Ascending aorta (tissue), 2 donors: ENCODE measurements at places on chromosomes 16 and 17.

- no peak overlapping the region for H3K27ac ChIP-seq
- H3K36me3 ChIP-seq, result no peaks in the 10 kb centered on the region
- H3K4me3 ChIP-seq, result no peak overlapping the region
- no peaks in the 10 kb centered on the region for H3K4me1 ChIP-seq
- H3K27me3 ChIP-seq, result no peaks in the 10 kb centered on the region
Measured at GRCh38 chr17:16511593-16511992, 19.6 kb upstream of the LRRC75A start.

GRCh38 chr16:57681950-57682728 lies 12.5 kb upstream of the DRC7 start:
- no peaks in the 10 kb centered on the region for H3K36me3 ChIP-seq
- no peak overlapping the region for H3K4me3 ChIP-seq
- H3K27me3 ChIP-seq, result no peaks in the 10 kb centered on the region
- H3K27ac ChIP-seq, result no peak overlapping the region
- no peak for DNase-seq

- no peak for DNase-seq
- no peaks in the 10 kb centered on the region for H3K4me1 ChIP-seq
- H3K36me3 ChIP-seq, result no peaks in the 10 kb centered on the region
- no peaks in the 10 kb centered on the region for H3K27me3 ChIP-seq
Measured at GRCh38 chr17:62092784-62093183, 27.7 kb upstream of the MED13 start.

- no peaks in the 10 kb centered on the region for H3K27me3 ChIP-seq
- H3K36me3 ChIP-seq, result no peaks in the 10 kb centered on the region
- no peak overlapping the region for H3K27ac ChIP-seq
- no peaks in the 10 kb centered on the region for H3K4me1 ChIP-seq
- DNase-seq, result no peak
- H3K4me3 ChIP-seq, result no peak overlapping the region
Measured at GRCh38 chr16:67387479-67388079, 5.7 kb downstream of the TPPP3 start.

DNA sequence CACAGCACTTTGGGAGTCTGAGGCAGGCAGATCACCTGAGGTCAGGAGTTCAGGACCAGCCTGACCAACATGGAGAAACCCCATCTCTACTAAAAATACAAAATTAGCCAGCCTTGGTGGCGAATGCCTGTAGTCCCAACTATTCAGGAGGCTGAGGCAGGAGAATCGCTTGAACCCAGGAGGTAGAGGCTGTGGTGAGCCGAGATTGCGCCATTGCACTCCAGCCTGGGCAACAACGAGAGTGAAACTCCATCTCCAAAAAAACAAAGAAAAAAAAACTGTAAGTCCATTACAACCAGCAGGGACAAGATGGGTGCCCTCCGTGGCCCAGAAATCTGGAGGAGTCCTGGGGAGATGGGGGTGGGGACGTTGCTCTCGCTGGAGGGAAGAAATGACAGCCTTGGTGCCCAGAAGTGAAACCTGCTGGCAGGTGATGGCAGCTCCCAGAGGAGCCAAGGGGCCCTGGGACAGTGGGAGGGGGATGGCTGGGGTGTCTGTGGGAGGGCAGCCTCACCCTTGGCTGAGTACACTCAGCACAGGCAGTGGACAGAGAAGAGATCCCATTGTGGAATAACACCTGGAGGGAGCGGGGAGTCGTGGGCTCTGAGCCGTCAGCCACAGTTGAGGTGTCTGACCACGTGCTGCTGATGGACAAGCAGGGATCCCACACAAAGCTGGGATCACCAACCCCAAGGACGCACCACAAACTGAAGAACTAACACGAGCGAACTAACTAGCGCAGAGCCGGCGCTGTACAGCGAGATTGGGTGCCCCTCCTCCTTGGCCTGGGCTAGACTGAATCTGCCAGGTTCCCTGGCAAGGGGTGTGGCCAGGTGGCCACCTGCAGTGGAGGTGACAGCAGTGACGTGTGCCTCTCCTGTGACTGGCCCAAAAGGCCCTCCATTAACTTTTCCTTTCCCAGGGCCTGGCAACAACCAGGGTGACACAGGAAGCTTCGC lies 46.9 kb upstream of the BAHCC1 start:
- no peak for DNase-seq
- H3K27ac ChIP-seq, result no peak overlapping the region
- no peaks in the 10 kb centered on the region for H3K36me3 ChIP-seq
- H3K4me1 ChIP-seq, result no peaks in the 10 kb centered on the region
- H3K4me3 ChIP-seq, result no peak overlapping the region
